ENCODE measurements at places on chromosomes 4 and X. TPM values are rescaled to one million over a fixed set of nuclear protein-coding genes. Genes with fewer than 3 reads are reported as not detected.

Gene ZBTB33
- polyA plus RNA-seq: 2.0 TPM

DNA sequence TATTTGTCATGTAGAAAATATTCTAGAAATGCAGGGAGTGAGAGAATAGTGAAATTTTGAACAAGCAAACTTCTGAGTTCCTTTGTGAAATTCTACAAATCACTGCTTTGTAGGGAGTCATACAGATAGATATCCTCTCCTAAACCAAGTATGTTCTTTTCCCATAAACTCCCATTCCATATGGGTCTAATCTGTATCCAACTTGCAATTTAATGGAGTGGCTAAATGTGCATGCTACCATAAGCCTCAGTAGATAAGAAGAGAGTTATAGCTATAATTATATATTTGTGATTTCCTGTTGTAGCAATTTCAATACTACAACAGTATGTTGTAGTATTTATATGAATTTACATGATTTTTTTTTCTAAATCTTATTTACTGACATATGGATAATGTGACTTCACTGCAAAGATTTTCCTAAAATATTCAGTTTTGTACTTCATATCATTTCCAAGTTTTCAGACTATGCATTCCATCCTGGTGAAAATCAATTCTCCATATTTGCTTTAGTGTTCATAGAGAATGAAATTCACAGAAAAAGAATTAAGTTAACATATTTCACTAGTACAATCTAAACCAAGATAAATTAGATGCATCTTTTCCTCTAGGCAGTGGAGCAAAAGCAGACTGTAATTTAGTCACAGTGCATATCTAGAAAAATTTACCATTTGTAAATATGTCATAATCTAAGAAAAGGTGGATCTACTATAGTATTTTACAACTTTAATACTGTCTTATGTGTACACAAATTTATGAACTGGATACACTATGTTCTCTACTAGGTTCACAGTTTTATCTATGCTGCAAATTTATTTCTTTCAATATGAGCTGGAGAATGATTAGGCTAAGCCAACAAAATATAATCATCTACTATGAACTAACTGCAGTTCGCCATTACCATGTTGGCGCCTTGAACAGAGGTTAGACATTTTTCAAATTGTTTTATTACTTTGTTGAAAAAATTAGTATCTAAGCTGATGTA is 372.9 kb upstream of the NDST3 start:
- no peak for DNase-seq

DNA sequence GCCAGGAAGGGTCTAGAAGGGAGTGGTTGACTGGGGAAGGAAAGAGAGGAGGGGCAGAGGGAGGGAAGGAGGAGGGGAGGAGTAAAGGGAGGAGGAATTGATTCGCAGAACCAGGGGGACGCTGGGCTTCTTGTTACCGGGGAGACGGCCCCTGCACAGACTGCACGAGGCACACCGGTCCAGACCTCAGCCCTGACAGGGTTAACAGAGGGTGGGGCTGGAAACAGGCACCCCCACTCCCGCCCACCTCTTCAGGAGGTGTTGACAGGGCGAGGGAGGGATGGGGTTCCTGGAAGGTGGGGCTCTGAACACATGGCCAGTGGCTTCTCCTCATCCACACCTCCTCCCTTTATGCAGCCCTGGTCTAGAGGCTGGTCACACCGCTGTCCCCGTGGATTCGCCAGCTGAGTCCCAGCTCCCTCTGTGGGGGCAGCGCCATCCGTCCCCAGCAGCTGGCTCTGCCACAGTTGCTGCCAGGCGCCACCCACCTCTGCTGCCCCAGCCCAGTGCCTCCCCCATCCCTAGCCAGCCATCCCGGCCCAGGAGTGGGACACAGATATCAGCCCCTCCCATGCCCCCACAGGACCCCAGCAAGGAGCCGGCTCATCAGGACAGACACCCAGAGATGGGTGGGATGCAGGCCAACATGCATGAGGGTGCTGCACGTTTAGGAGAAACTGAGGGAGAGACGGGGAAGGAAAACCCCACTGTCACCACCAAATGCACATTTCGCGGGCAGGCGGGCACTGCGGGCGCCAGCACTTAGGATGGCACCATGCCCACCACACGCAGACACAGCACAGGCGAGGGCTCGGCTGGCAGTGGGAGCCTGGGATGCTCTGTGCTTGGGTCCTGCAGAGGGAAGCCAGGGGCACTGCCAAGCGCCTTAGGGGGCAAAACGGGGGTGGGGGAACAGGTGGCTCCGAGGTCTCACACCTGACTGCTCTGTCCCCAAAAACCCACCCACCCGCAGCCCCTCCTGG is 87.6 kb downstream of the ABLIM2 start:
- no peak for DNase-seq

DNA sequence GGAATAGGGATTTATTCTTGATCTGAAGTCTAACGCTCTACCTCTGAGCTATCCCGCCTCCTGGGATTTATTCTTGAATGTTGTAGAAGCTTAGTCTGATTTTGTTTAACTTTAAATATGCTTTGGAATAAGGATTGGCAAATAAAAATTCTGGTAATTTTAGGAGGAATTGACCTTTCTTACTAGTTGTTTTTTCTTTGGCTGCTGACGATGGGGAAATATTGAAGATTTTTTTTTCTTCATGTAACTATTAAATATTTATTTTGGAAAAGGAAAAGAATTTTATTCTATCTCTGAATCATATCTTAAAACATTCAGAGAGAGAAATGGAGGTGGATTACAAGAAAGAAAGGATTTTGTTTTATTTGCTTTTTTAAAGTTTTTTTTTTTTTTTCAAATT is 122.9 kb downstream of the PDLIM5 start:
- DNase-seq: peak; percentile 24

Gene CC2D2A
- 20.8 TPM for polyA plus RNA-seq

Gene GLUD2
- 0.62 TPM for polyA plus RNA-seq

Gene NDST3
- 0.03 TPM for polyA plus RNA-seq

- DNase-seq: peak; percentile 6
Measured at GRCh38 chrX:11447418-11447817, 154.2 kb downstream of the AMELX start.

Gene CTAG2
- 59.8 TPM for polyA plus RNA-seq

- no peak for DNase-seq
Measured at GRCh38 chrX:121322159-121322558, 274.7 kb downstream of the GLUD2 start.

GRCh38 chr4:183249854-183250253 is 70.2 kb downstream of the CLDN22 start:
- DNase-seq: peak; percentile 52

Gene ADGRL3
- polyA plus RNA-seq: 0.46 TPM

Gene FRYL
- 9.9 TPM for polyA plus RNA-seq

DNA sequence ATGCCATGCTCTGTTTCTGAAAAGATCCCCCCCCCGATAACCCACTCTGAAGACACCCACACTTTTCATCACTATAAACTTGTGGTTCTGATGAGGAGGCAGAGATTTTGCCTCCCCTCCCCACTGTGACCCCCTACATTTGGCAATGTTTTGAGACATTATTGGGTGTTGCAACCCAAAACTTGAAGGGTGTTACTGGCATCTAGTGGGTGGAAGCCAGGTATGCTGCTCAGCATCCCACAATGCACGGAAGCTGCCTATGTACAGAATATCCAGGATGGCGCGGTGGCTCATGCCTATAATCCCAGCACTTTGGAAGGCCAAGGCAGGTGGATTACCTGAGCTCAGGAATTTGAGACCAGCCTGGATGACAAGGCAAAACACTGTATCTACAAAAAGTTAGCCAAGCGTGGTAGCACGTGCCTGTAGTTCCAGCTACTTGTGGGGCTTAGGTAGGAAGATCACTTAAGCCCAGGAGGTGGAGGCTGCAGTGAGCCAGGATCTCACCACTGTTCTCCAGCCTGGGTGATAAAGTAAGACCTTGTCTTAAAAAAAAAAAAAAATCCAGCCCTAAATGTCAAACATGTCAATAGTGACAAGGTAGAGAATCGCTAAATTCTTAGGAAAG is 87.3 kb downstream of the SCD5 start:
- DNase-seq: no peak

DNA sequence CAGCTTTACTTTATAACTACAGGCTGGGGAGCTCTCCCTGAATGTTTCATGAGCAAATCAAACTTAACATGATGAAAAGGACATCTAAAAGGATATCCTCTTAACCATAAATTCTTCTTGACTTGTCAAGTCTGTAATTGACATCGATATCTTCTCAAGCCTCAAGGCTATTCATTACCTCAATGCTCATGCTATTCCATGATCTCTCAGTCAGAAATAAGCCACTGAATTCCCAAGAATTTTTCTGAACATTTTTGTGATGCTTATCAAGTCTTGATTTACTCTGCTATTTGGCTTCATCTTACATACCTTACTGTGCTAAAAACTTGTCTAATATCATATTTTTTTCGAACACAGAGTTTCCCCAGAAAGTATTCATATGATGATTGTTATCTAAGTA is 433.4 kb downstream of the PDGFC start:
- DNase-seq: no peak

DNA sequence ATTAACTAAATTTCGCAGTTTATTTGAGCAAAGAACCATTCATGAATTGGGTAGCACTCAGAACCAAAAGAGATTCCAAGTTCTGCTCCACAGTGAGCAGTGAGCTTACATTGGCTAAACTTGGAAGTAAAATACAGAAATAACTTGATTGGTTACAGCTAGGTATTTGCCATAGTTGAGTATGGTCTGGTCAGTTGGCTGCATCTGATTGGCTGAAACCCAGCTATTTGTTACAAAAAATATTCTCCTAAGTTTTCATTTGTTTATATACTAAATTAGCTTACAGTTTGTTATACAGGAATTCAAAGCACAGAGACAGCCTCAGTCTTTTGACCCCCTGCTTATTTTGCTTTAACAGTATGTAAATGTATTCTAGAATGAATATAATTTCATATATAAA is 215.1 kb downstream of the RELL1 start:
- no peak for DNase-seq

DNA sequence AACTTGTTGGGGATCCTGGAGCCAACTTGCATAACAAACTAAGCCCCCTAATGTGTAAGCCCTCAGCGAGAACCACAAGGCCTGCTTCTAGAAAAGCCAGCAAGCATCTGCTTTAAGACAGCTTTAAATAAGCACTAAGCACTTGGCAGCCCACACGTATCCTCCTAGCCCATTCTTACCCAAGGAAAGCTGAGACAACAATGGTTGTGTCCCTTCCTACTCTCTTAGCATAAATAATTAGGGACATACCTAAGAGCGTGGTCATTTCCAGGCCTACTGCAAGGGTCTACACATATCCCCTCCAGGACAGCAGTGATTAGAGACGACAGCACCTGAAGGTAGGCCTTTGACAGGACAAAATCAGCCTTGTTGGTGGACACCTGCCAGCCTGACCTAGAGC is 322.8 kb upstream of the PPARGC1A start:
- DNase-seq: no peak

- DNase-seq: peak; percentile 83
Measured at GRCh38 chrX:109872021-109872732, 130.7 kb upstream of the TMEM164 start.

DNA sequence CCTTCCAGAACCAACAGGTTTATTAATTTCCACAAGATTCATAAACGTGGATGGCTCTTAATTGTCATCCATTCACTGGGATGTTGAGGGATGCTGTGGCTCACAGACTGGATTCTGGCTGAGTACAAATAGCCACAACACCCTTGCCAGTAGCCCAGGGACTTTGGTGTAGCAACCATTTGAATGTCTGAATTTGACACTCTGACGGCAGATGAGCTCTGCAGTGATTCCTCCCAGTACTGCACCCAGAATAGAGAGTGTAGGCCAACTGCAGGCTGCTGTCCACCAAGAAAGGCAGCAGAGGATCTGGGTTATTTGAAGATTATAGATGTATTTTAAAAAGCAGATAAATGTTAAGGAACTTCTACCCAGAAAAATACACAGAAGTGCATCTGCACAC is 15.6 kb upstream of the MAMLD1 start:
- DNase-seq: no peak

DNA sequence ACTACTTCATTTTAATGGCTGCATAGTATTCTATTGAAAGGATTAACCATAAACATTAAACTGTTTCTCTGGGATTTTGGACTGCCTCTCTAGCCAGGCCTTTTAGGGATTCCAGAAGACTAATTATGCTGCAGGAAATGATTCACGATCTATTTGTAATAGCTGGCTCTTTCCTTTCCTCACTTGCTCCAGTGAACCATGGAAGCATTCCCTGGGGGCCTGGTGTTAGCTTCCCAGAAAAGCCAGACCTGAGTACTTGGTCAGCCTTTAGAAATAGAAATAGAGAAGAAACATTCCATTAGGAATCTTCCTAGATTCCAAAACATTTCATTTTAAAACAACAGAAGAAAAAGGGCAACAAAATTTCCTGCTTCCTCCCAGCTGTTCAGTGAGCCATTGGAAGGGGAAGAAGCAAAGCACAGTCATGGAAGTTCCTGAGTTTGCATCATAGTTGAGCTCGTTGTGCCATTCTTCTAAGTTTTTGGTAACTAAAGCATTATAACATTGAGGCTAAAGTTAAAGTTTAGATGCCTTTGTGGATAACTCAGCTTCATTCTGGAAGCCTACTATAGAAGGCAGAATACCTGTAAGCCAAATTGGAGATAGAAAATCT is 83.5 kb downstream of the NPNT start:
- DNase-seq: no peak

- peak; percentile 25 for DNase-seq
Measured at GRCh38 chr4:182885738-182886077, 31.5 kb downstream of the DCTD start.

- DNase-seq: peak; percentile 90
Measured at GRCh38 chrX:122565952-122566351, 618.1 kb upstream of the GRIA3 start.

DNA sequence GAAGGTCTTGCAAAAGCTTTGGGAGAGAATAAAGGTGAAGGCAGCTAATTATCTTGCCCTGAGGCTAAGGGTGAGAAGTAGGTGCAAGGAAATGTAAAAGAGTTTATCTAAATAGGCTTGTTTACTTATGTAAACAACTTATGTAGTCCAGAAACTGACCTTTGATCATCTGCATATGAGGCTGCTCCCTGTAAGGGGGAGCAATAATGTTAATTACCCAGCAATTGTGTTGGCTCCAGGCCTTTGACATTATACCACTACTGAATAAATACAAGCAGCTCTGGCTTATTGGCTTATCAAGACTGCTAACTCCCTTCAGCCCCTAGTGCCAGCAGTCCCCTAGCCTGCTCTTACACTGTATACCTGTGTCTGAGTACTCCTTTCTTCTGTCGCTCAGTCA is 303.7 kb upstream of the GNPDA2 start:
- DNase-seq: no peak

Gene RHOXF1
- not detected for polyA plus RNA-seq
